ENCODE measurements at places on chromosomes 2 and 18.

GRCh38 chr2:2591542-2591940, 260.5 kb upstream of the MYT1L start:
- DNase-seq = no peak

DNA sequence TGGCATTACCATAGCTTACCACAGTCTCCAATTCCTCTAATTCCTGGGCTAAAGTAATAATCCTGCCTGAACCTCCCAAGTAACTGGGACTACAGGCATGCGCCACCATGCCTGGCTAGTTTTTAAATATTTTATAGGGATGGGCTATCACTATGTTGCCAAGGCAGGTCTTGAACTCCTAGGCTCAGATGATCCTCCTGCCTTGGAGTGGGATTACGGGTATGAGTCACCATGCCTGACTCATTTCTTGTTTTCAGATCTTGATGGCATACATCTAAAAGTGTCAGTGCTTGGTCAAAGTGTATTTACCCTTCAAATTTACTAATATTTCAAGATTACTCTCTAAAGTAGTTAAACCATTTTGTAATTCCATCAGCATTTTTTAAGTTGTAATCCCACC, 9.4 kb upstream of the SOCS6 start:
- no peak for DNase-seq

GRCh38 chr2:189574793-189575475, 5.7 kb downstream of the SLC40A1 start:
- DNase-seq = no peak

GRCh38 chr2:26382564-26382963, 19.2 kb upstream of the DRC1 start:
- no peak for DNase-seq

DNA sequence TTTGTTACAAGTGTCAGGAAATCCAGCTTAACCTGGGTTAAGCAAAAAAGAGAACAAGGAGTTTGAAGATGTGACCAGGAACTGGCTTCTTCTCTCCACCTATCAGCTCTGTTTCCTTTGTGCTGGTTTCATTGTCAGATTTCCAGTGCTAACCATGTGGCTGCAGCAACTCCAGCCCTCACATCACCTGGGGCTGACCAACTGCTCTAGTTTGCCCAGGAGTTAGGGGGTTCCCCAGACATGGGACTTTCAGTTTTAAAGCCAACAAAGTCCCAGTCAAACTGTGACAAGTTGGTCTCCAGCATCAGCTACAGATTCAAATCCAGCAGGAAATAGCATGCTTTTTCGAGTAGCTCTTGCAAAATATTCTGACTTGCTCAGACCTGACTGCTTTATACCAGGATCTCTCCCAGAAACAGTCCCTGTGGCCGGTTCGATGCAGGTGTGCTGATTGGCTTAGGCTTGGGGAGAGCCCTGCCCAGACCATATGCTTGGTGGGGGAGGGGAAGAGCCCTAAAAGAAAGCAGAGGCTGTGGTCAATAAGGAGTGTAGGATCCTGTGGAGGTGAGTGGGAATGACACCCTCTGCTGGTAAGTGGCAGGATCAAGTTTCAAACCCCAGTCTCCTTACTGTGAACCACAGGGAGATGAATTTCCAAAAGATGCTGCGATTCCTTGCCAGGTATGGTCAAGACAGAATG, 49.5 kb downstream of the KCNE4 start:
- peak; percentile 12 for DNase-seq

GRCh38 chr2:234679301-234679740, 182.4 kb upstream of the ARL4C start:
- DNase-seq = no peak

GRCh38 chr2:16105669-16106281, 165.4 kb downstream of the MYCN start:
- DNase-seq = no peak

GRCh38 chr2:136069773-136070172, 48.2 kb downstream of the CXCR4 start:
- no peak for DNase-seq

GRCh38 chr18:43271593-43272432, 5.5 kb downstream of the SYT4 start:
- DNase-seq = peak; percentile 78

GRCh38 chr2:129720360-129720759, 259.1 kb upstream of the RAB6C start:
- no peak for DNase-seq

DNA sequence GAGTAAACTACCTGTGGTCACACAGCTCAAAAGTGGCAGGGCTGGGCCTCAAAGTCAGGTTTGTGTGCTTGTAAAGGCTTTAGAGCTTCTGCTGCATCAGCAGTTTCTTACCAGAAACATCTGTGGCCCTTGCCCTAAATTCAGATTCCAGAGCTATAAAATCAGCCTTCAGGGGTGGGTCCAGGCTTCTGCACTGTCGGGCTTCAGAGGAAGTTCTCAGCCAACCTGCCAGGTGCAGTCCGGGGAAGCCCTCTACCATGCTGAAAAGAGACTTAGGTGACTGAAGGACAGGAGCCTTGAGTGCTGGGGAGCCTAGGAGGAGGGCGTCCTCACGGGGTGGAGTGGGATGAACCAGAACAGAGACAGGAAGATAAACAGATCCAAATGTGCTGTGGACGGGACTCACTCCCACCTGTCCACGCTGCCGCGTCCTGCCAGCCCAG, 69.9 kb upstream of the HS6ST1 start:
- no peak for DNase-seq

- DNase-seq = no peak
Measured at GRCh38 chr2:239295377-239296019, 105.3 kb downstream of the HDAC4 start.

Data from erythroblast (primary cell).